ENCODE measurements at places on chromosomes 2 and 18. TPM values are rescaled to one million over a fixed set of nuclear protein-coding genes. Genes with fewer than 3 reads are reported as not detected.

The TUBB6 gene
- 63.9 TPM for polyA plus RNA-seq

The CDCA7 gene
- polyA plus RNA-seq = 99.4 TPM

The RND3 gene
- polyA plus RNA-seq = 85.3 TPM

The CAPN10 gene
- 18.0 TPM for polyA plus RNA-seq

The TRABD2A gene
- 18.6 TPM for polyA plus RNA-seq

The TRIM43 gene
- polyA plus RNA-seq = not detected

The MDH1B gene
- 3.8 TPM for polyA plus RNA-seq

The SIX3 gene
- not detected for polyA plus RNA-seq

The ACVR1C gene
- polyA plus RNA-seq = 0.09 TPM

The FHOD3 gene
- 2.1 TPM for polyA plus RNA-seq

The TLX2 gene
- polyA plus RNA-seq = 0.07 TPM

The CAPN14 gene
- 0.27 TPM for polyA plus RNA-seq

The NEURL3 gene
- polyA plus RNA-seq = 0.18 TPM

The GULP1 gene
- 95.5 TPM for polyA plus RNA-seq

The FOXD4L1 gene
- 0.13 TPM for polyA plus RNA-seq

The DAPL1 gene
- polyA plus RNA-seq = not detected

The XDH gene
- polyA plus RNA-seq = 0.25 TPM

The CHRNG gene
- polyA plus RNA-seq = 0.18 TPM

The CAVIN2 gene
- polyA plus RNA-seq = 104 TPM

The IMP4 gene
- polyA plus RNA-seq = 32.6 TPM

The SKOR2 gene
- polyA plus RNA-seq = not detected

The ANAPC1 gene
- 35.9 TPM for polyA plus RNA-seq

The TDRD15 gene
- polyA plus RNA-seq = not detected

The CRYGC gene
- polyA plus RNA-seq = not detected

The WDR54 gene
- polyA plus RNA-seq = 36.6 TPM

The AKAIN1 gene
- not detected for polyA plus RNA-seq

Data from right lung (tissue), 10 donors.